ENCODE measurements at places on chromosomes 2 and 18.

GRCh38 chr18:49177812-49178211, 227.0 kb upstream of the SMAD7 start:
- no peak for DNase-seq

DNA sequence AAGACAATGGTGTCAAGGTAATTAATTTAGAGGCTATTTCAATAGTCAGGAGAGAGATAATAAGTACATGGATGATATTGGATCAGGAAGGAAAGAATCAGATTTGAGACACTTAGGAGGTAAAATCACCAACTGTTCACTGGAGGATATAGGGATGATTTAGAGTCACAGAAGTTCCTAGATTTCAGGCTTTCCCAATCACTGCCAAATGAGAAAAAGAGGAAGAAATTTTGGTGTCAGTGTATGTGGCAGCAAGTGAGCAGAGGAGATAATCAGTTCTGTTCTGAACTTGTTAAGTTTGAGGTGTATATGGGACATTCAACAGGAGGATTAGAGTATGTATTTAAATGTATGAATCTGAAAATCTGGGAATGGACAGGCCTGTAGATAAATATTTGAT, 640.4 kb downstream of the NR4A2 start:
- DNase-seq = no peak

DNA sequence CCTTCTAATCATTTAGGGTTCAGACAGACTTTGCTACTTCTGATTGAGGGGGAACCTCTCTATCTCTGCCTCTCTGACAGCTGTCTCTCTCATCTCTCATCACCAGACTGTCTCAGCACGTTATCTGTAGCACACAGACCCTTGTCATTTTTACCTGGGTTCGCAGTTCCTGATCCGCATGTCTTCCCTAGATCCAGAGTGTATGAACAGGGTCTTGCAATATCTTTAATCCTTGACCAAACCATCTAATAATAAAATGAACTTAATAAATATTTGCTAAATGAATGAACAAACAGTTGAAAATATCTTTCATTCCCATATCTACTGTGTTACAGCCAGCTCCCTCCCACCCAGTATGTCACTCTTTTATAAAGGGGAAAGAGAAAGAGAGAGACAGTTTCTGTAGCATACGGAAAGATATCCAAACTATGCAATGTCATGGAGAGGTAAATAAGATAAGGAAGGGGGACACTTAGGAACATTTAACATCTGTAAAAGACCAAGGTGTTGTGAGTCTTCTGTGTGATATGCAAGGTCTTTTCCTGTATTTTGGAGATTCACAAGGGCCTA, 507.6 kb downstream of the SUCLG1 start:
- DNase-seq = no peak

DNA sequence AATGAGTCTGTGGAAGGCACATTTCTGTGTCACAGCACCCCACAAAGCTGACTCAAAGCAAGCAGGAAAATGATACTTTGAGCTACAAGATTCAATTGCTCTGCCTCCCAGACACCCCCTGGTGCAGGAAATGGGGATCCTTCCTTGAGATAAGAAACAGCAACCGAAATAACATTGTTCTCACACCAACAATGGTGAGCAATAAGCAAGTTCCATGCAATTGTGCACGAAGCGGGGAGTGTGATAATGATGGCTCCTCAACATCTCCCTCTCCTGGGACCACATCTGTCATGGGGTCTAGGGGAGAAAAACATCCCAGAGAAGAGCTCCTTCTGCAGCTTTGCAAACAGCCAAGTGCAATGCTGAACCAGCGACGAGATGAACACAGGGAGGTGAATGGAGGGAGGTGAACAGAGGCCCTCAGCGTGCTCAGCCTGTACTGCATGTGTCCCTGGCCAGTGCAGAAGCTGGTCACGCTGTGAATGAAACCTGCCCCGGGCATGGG, 67.7 kb downstream of the PDCL3 start:
- no peak for DNase-seq

DNA sequence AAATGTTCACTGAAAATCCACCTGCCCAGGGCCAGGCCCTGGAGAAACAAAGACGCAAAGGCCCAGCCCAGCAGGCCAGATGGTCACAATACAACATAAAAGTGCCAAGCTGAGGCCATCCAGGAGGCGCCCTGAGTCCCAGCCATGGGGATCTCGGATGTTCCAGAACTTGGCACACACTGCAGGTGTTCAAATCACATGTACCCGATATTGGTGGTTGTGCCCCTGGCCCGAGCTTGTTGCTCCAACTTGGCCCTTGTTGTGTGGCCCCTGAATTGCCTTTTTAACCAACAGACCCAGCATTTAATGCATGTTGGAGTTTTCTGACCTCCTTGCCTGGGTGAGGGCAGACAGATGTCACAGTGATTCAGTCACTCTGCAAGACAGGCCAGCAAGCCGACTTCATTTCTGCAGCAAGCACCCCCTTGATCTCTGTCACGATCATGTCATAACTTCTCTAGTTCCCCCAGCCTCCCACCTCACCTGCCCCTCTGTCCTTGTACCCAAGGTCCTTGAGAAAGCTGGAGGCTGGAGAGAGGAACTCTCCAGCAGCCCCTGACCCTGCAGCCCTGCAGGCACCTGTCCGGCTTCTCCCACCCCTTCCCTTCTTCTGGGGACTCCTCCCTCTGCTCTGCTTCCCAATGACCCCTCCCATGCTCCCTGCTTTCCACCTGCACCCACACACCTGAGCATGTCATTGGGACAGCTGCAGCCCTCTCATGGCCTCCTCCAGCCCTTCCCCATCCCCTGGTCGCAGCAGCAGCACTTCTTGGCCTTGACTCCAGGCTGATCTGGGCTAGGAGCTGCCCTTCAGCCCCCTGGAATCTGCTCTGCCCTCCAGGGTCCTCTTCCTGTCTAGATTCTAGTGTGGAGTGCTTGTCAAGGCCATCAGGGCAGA, 9.1 kb downstream of the NGEF start:
- no peak for DNase-seq

DNA sequence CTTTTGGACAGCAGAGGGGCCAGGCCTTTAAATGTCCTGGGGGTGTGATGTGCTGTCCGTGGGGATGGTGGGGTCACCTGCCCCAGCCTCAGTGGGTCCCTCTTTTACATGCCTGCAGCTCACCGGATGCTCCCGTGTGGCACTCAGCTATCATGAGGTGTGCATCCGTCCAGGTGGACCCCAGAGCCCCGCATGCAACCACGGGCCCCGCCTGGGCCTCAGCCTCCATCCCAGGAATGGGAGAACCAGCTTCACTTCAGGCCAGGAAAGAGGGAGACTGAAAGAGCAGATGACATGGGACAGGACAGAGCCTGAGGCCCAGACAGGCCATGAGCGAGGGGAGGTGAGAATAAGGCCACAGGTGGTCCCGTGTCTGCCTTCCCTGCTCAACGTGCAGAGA, 37.5 kb downstream of the RAMP1 start:
- no peak for DNase-seq

GRCh38 chr2:19312949-19313348, 45.5 kb downstream of the OSR1 start:
- no peak for DNase-seq

DNA sequence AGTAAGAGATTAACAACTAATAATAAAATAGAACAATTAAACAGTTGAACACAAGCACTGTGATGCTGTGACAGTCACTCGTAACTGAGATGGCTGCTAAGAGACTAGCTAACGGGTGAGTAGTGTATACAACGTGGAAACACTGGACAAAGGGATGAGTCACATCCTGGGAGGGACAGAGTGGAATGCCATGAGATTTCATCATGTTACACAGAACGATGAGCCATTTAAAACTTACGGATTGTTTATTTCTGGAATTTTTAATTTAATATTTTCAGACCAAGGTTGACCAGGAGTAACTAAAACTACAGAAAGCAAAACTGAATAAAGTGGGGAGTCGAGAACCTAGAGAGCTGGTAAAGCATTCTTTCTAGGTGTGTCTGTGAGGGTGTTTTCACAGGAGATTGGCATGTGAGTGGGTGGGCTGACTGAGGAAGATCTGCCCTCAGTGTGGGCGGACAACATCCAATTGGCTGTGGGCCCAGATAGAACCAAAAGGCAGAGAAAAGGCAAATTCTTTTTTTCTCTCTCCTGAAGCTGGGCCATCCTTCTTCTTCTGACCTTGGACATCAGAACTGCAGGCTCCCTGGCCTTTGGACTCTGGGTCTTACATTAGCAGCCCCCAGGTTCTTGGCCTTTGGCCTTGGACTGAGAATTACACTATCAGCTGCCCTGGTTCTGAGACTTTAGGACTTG, 14.6 kb downstream of the TMSB10 start:
- DNase-seq = no peak

DNA sequence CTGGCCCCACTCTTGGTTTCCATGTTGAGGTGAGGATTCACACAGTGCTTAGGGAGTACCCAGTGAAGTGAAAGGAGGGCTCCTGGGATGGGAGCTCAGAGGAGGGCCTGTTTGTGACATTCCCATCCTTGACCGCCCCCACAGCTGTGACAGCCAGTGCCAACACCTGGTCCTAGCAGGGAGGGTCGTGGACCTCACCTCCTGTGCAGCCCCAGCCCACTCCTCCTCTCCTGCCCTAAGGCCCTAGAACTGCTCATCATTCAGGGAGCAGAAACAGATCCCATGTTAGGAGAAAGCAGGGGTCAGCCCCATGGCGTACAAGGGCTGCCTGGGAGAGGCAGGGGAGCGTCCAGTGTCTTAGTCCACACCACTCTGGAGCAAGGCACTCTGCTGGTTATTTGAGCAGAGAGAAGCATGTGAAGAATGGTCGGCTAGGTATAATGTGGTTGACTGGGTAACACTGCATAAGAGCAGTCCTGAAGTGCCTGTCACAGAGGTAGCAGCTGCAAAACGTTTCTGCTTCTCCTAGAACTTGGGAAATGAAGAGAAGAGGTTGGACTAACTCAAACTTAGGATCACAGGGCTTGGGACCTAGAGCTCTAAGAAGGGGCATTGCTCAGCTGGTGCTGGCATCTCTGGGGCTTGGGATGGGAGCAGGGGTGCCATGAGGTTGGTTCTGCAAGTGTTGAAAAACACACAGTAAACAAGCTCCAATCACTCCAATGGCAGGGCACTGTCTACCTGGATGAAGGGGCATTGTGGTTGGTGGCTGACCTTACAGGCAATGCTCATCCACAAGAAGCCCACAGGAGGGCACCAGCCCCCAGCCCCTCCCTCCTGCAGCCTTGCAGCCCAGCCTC, 55.6 kb downstream of the FAM168B start:
- DNase-seq = no peak

GRCh38 chr2:55861733-55862132, 61.8 kb downstream of the EFEMP1 start:
- DNase-seq = no peak

GRCh38 chr2:124894199-124894598, 869.1 kb downstream of the CNTNAP5 start:
- no peak for DNase-seq

Measured in stimulated activated CD4-positive, alpha-beta T cell treated with anti-CD3 and anti-CD28 coated beads, Interleukin-12 subunit alpha, Interleukin-12 subunit beta, amount 100 ng/mL, for 24 hours (primary cell).